ENCODE measurements at places on chromosomes 6 and 20. TPM values are rescaled to one million over a fixed set of nuclear protein-coding genes. Genes with fewer than 3 reads are reported as not detected.

TPMT gene
- 51.1 TPM for total RNA-seq

FOXF2 gene
- total RNA-seq = 8.4 TPM

HLA-DMA gene
- 14.5 TPM for total RNA-seq

EYS gene
- total RNA-seq = 0.82 TPM

HUS1B gene
- total RNA-seq = 0.64 TPM

WDR27 gene
- total RNA-seq = 43.8 TPM

SLC32A1 gene
- total RNA-seq = not detected

TRIM10 gene
- 3.8 TPM for total RNA-seq

- DNase-seq = no peak
These were observed 12.3 kb upstream of the FAM110A start for GRCh38 chr20:821046-821730.

DNA sequence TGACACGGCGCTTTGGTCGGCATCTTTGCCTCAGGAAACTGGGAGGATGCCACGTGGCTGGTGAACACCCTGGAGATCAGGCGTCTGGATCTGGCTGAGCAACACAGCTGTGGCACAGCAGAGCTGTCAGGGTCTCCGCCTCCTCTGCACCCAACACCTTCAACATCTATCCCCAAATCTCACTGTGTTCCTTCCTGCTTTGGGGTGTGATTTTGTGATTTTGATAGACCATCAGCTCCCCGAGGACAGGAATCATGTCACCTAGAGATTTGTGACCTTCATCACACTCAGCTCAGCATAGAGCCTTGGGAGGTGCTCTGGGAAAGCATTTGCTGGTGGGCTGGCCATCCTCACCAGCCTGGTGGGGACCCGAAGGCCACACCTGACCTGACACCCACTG is 203.7 kb upstream of the FOXQ1 start:
- DNase-seq = no peak

DNA sequence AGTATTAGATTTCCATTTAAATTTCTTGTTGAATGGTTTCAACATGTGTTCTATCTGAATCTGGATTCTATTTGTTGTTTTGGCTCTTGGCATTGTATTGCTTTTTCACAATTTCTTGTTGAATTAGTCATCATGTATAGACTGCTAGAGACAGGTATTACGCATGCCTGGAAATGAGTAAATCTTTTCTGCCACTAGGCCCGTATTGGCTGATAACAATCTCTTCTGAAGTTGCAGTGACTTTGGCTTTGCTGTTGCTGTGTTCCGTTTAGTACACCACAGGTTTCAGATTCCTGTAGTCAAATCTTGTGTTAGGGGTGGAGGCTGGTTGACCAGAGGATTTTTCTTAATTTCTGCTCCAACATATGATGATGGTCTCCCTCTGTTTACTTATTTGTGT is 1339.4 kb downstream of the GRIK2 start:
- DNase-seq = no peak

GRCh38 chr6:122589115-122589514 is 21.1 kb upstream of the PKIB start:
- no peak for DNase-seq

DNA sequence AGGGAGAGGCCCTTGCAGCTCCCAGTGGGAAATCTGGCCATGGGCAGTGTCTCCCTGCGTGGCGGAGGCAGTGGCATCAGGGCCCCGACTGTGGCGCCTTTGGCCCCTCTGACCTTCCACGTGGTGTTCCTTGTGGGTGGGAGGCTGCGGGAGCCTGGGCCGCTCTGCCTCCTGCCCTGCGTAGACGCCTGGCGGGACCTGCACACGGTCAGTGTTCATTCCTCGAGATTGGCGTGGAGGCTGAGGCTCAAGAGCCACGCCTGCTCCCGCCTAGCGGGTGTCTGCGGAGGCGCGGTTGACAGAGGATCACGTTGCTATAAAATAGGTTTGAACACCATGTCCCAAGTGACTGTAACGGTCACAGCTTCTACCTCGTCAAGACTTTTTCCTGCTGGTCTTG is 14.0 kb downstream of the COL9A3 start:
- no peak for DNase-seq

GRCh38 chr6:127949251-127949650 is 48.4 kb upstream of the THEMIS start:
- no peak for DNase-seq

DNA sequence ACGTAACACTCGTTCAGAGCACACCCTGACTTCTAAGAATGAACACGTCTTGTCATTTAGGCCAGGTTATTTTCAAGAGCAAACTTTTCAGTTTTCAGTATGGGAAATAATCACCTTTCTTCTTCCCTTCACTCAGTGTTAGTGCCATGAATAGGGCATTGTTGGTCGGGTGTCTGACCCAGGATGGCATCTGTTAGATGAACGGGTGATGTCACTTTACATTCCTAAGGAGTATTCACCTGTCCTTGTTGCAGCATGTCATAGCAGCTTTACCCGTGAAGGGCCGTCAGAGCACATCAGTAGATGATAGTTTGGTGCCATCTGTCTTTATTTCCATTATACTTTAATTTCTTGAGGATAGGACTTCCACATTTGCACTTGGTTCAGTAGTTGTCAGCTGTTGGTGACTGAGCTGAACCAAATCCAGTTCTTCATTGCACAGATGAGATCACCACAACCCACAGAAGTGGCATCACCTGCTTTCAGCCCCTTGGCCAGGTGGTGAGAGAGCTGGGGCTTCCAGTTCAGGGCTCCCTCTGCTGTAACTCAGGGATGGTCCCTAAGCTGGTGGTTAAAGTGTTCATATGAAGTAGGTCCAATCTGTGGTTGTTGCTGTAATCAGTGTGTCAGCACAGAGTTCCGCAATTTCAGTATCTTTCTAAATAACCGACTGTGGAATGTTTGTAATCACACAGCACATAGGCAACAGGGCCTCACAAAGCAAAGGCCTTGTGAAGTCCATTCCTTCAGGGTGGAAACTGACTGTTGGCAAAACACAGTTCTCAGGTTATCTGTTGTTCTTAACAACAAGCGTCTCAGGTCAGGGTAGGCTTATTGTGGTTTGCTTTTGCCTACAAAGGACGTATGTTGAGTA is 68.2 kb downstream of the FAM120B start:
- no peak for DNase-seq

- DNase-seq = no peak
These were observed 33.7 kb upstream of the IRF4 start for GRCh38 chr6:357791-358341.

GRCh38 chr20:51463998-51464397 is 78.5 kb downstream of the NFATC2 start:
- DNase-seq = no peak

- peak; percentile 56 for DNase-seq
These were observed 111.0 kb downstream of the NOL4L start for GRCh38 chr20:32474009-32474716.

DNA sequence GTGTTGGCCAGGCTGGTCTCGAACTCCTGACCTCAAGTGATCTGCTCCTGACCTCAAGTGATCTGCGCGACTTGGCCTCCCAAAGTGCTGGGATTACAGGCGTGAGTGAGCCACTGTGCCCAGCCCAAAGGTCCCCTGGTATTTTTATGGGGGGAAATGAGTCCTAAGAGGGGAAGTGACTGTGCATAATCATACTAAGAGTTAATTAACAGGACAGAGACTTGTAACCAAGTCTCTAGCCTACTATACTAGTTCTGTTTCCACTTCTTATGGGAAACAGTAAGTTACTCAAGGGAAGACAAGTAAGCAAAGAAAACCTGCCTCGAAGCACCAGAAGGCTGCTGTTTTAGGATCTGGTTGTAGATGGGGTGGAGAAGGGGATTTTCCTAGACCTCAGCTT is 27.9 kb downstream of the TCF15 start:
- no peak for DNase-seq

DNA sequence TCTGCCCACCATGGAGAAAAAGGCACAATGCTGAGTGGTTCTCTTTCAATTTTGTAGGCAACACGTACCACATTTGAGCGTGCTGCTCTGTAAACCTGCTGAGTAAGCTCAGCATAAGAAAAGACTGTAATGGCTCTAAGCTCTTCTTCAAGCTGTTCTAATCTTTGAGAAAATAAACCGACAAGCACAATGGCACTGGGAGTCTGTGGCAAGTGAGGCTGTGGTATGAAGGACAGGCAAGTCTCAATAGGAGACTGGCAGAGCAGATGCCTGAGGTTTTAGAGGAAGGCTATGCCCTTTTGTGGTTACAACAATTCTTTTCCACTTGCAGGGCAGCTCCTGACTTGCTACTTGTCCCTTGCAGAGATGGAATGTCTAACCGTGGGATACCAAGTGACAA is 136.7 kb upstream of the EXOC2 start:
- no peak for DNase-seq

DNA sequence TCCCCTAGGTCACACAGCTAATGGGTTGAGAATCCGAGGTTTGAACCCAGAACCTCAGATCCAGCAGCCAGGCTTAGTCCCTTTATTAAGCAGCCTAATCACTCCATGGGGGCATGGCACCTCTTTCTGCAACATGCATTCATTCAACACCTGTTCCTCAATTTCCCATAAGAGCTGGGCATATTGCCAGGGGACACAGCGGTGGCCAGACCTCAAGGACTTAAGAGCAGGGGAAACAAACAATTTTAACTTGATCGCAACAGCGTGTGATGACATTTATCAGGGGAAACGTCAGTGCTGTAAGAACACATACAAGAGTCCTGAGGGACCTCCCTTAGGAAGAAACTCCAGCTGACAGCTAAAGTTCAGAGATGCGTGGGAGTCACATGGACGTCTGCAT is 267.4 kb upstream of the CDH4 start:
- DNase-seq = no peak

- DNase-seq = no peak
These were observed 571 bp upstream of the PRPF6 start for GRCh38 chr20:63980317-63980805.

- no peak for DNase-seq
These were observed 3.6 kb upstream of the TOX2 start for GRCh38 chr20:43911066-43911465.

GRCh38 chr20:15375836-15376235 is 1038.4 kb upstream of the FLRT3 start:
- DNase-seq = no peak

- no peak for DNase-seq
These were observed 167.2 kb downstream of the ARID1B start for GRCh38 chr6:156944412-156944811.

DNA sequence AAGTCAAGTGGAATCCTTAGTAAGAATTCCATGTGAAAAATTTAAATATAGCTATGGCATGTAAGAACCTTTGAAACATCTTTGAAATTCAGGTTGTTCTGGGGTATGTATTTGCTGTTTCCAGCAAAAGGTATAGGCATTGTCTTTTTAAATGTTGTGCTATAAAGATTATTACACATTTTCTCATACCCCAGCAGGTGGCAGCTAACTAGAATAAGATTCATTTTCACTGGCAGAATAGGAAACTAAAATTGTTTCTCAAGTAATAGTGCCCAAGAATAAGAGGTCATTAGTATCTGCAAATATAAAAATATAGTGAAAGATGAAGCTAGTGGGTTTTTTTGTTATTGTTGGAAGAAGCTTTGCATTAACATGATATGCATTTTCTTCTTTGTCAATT is 1.8 kb downstream of the GRIK2 start:
- DNase-seq = no peak

GRCh38 chr6:123742626-123743025 is 61.0 kb upstream of the NKAIN2 start:
- DNase-seq = no peak

DNA sequence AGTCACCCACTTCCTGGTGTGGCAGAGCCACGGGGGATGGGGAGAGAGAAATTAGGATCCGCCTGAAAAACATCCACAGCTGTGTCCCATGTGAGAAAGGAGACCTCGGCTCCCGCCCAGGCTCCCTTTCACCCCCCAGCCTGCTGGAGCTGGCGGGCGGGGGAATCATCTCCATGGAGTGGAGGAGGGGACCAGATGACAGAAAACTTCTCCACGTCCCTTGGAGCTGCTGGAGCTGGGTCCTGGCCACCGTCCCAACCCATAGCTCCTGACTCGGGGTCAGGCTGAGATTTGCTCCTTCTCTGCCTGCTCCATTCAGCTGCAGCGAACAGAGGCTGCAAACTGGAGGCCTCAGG is 113.8 kb downstream of the CEBPB start:
- peak; percentile 44 for DNase-seq

- DNase-seq = no peak
These were observed 41.7 kb upstream of the PRELID3B start for GRCh38 chr20:59084041-59084850.

DNA sequence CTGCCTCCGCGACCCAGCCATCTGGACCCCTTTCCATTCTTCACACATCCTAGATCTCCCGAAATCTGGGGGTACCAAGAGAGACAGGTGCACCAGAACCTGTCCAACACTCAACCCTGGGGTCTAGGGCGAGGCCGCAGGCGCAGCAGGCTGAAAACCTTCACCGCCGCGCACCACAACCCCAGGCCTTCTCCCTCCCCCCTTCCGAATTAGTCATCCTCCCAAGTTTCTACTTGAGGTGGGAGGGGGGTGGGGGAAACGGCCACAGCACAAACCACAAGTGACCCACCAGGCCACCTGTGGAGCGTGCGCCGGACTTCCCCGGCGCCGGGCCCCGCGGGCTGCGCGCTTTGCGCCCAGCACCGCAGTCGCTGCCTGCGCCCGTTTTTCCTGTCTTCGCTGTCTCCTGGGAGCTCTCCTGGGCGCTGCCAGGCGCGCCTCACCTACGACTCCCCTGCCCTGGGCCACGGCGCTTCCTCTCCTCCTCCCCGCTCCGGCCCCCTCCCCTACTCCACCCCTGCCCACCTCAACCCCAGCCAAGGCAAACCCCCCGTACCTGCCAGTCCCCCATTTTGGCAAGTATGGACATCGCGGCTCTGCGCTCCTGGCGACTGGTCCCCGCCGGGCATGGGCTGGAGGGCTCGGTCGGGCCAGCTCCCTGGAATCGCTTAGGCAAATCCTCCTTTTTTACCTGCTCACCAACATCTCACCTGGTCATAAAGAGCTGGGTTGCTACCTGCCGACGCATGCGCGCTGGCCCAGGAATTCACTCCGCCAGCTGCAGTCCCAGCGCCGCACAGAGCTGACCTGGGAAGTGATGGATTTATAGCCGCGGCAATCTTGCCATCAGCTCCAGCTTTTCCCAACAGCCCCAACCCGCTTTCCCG is 4.2 kb upstream of the TFAP2A start:
- no peak for DNase-seq

DNA sequence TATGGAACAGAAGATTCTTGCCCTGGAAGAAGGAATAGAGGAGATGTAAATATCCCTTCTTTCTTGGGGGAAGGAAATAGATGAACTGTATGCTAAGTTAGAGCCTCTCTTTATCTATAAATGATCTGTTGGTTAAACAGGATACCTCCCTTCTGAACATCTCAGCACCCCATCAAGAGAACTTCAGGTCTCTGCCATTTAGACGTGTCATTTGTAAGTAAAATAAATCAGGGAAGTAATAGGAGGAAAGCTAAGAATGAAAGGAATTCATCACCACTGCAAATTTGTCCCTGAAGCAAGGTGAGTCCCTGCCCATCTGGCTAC is 42.5 kb upstream of the TNFAIP3 start:
- no peak for DNase-seq
